GM23338 (cell line): ENCODE measurements at places on chromosomes 3 and 15.
A peak's percentile ranks its signal among the peaks of the same experiment; 100 is the strongest.

DNA sequence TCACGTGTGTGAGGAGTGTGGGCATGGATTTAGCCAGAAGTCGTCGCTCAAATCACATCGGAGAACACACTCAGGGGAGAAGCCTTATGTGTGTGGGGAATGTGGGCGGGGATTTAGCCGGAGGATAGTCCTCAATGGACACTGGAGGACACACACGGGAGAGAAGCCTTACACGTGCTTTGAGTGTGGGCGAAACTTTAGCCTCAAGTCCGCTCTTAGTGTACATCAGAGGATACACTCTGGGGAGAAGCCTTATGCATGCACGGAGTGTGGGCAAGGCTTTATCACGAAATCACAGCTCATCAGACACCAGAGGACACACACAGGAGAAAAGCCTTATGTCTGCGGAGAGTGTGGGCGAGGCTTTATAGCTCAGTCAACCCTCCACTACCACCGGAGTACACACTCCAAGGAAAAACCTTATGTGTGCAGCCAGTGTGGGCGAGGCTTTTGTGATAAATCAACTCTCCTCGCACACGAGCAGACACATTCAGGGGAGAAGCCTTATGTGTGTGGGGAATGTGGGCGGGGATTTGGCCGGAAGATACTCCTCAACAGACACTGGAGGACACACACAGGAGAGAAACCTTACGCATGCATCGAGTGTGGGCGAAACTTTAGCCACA is 28.1 kb downstream of the ZNF589 start:
- DNase-seq: no peak

DNA sequence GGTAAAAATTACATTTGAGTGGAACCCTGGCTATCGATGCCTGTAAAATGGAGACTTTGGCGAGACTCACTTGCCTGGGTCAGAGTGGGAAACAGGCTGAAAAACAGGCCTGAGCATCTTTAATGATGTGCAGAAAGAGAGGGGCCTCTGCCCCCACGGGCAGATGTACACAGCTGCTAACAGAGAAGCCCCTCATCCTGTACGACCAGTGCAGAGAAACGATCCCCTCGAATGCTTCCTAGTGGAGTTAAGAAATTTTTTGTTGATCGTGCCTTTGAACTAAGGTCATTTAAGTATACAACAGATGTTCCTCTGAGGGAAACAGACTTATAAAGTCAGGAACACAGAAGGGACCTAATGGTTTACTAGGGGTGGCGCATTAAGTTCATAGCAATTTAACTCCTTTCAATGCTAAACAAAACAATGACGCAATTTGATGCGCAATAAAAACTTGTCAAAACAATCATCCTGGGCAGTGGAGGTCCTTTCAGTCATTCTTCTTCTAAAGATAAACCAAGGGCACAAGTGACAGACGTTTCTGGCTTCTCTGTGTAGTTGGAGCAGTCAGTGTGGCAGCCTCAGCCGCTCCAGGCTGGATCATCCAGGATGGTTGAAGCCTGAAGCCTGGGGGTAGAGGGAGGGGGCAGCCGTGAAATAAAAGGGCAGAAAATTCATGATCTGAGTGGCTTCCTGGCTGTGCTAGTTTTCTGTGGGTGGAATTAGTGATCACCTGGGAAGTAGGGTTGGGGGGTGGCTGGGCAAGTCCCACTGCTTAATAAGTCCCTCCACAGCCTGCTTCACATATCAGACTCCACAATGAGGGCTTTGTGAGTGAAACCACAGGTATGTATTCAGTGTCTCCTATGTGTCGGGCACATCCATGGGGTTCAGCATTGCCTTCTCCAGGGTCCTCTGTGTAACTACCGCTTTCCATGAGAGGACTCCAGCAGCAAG is 50.8 kb upstream of the MRPS22 start:
- DNase-seq: no peak

GRCh38 chr3:98650971-98651779 is 57.8 kb upstream of the CPOX start:
- DNase-seq: no peak

GRCh38 chr15:84750583-84751092 is 2.2 kb downstream of the ZNF592 start:
- DNase-seq: no peak

DNA sequence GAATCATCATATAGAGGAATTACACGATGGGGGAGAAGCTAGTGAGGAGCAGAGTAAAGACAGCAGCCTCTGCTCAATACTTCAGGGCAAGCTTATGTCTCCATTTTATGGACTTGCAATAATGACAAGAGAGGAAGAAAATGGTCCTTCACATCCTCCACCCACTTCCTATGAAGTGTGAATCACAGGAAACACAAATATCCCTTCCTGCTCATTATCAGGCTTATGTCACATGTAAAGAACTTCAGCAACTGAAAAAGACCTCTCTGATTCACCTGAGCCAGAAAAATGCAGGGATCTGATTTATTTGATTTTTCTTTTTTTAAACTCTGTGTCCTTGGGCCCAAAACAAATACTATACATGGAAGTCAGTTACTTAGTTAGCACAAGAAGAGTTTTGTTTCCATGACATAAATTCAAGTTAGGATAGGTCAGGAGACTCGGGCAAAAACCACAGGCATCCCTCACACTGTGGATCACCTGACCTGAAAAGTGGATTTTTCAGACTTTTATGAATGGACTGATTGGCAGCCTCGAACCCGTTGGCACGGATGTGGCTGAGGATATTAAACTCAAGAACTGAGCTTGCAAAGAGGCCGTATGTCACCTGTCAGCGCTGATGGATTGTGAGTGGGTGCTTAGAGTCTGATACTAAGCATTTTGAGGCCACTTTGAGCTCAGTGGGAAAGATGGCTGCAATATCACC is 620.8 kb upstream of the MDFIC2 start:
- no peak for DNase-seq

GRCh38 chr3:125163739-125164601 is 48.6 kb downstream of the SLC12A8 start:
- peak; percentile 75 for DNase-seq

- DNase-seq: no peak
Observed at GRCh38 chr15:72368899-72369298, 6.9 kb downstream of the HEXA start.

- DNase-seq: no peak
Observed at GRCh38 chr15:62211348-62211747, 46.3 kb upstream of the C2CD4B start.

- DNase-seq: peak; percentile 65
Observed at GRCh38 chr3:126083511-126083912, 412 bp downstream of the SLC41A3 start.

DNA sequence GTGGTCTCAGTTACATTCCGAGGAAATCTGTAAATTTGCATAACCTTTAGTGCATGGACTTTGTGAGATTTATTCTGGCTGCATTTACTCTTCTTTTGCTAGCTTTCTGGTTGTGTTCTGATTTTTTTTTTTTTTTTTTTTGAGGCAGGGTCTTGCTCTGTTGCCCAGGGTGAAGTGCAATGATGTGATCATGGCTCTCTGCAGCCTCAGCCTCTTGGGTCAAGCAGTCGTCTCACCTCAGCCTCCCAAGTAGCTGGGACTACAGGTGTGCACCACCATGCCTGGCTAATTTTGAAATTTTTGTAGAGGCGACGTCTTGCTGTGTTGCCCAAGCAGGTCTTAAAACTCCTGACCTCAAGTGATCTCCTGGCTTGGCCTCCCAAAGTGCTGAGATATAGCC is 12.6 kb downstream of the RAB5A start:
- no peak for DNase-seq

- no peak for DNase-seq
Observed at GRCh38 chr3:38576131-38576525, 73.4 kb downstream of the SCN5A start.

GRCh38 chr15:100310513-100311153 is 31.1 kb downstream of the ADAMTS17 start:
- no peak for DNase-seq

GRCh38 chr3:14509796-14510100 is 30.4 kb downstream of the GRIP2 start:
- DNase-seq: no peak

GRCh38 chr15:42274702-42274989 is 1.4 kb upstream of the TMEM87A start:
- no peak for DNase-seq

- no peak for DNase-seq
Observed at GRCh38 chr15:72315706-72316370, 4.1 kb downstream of the CELF6 start.

GRCh38 chr3:35722902-35723301 is 83.6 kb downstream of the ARPP21 start:
- no peak for DNase-seq

DNA sequence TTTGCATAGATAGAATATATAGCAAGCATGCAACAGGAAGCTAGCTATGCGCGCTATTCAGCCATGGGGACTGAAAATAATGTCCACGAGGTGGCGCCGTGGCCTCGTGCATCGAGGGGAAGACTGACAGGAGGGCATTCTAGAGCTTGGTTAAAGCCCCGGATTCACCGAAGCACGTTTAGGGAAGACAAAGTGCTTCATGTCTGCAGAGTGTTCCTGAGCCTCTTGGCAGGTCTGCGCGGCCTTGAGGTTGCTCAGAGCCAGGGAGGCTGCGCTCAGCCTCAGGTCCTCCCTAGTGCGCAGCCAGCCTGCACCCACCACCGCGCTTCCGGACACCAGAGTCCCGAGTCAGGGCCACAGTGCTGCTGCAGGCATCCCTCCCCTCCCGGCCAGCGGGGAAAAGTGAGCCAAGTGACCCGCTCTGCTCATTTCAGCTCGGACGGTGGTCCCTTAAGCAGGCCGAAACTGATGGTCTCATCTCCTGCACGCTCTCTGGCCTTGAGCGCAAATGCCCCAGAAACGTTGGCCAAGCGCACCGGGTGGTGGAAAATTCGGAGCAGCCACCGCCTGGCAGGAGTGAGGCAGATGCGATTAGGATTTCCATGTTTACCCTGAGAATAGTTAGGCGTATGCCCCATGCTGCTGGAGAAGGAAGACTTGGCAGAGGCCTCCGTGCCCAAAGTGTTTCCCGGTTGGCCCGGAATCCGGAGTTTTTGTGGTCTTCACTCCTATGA is 24.8 kb downstream of the GABRA5 start:
- DNase-seq: peak; percentile 93

GRCh38 chr3:188860147-188860546 is 311.6 kb upstream of the TPRG1 start:
- no peak for DNase-seq

GRCh38 chr3:32113981-32114545 is 7.6 kb downstream of the GPD1L start:
- no peak for DNase-seq

DNA sequence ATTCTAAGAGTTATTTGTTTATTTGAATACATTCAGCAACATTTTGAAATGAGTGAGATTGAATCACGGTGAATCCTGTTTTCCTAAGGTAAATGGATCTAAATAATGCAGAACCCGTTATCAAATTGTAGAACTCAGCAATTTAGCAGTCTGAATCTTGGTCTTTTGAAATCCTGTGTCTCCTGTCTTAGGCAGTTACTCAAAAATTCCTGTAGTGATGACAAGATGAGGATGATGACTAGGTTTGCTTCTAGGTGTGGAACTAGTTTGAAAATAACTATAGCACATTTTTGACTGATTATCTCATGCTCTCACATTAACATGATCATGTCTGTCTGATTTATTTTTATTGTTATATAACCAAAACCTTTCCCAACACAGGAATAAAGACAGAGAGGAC is 115.0 kb downstream of the RAP2B start:
- DNase-seq: no peak

DNA sequence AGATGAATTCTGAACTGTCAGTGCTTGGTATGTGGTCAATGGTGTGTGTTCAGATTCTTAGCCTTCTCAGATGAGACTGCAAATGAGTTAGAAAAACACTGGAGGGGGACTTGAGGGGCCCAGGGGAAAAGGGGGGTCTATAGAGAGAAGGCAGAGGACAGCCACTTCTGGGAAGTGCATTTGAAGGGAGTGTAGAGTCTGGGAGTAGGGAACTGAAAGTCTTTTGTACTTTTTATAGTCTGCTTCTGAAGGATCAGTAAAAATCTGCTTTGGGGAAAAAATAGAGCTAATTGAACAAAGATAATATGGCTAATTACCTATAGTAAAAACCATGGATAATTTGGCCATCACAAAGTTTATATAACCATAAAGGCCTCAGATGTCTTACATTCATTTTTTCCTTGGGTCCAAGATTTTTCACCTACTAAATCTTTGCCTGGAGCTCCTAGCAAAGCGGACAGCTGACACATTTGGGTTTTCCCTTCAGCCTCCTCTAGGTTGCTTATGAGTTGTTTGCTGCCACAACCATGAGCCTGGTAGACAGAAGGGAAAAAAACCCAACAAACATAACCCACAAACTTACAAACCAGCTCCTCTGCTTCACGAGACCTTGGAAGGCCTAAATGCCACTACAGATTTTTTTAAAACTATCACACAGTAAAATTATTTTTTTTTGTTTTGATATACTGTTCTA is 48.8 kb downstream of the CD86 start:
- DNase-seq: no peak
